Germinal center (tissue), 1 donor: ENCODE measurements at places on chromosomes 16 and 17.

GRCh38 chr17:63482509-63482908 is 5.6 kb downstream of the ACE start:
- DNase-seq: no peak

GRCh38 chr17:70314506-70314905 is 145.2 kb downstream of the KCNJ2 start:
- DNase-seq: no peak

- DNase-seq: no peak
These were observed 169.4 kb downstream of the ABCA8 start for GRCh38 chr17:68785565-68786486.

- DNase-seq: no peak
These were observed 300.9 kb upstream of the ASIC2 start for GRCh38 chr17:33593991-33594390.

GRCh38 chr16:55003916-55004315 is 73.3 kb downstream of the IRX5 start:
- DNase-seq: no peak

DNA sequence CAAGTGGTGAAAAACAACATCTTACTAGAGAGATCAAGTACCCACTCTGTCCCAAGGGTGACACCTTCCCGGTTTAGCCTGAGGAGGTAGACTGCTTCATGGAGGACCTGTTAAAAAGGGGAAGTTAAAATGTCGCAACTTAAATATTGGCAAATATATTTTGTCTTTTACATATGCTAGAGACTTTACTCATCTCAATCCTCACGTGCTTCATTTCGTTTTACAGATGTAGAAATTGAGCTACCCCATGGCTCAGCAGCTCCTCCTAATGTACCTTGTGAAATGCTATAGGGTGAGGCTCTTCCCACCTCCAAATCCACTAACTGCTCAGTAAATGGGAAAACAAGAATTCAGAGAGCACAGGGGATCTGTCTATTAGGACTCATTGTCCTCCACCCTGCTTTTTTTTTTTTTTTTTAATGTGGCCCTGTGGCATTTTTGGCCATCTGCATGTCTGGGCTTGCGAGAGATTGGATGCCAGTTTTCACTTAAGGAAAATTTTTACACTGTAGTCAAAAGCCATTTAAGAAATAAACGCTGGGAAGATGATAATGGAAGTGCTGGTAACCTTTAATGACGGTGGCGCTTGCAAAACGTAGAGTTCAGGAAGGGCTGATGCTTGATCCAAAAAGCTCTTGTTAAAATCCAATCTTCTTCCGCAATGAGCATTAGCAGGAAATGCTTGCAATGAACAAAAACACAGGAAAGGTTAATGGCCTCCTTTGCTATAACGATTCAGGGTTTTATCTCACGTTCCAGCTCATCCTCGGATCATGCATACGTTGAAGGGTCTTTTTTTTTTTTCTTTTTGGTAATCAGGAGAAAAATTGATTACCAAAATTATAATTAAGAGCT is 39.8 kb downstream of the HSBP1 start:
- DNase-seq: no peak

- DNase-seq: peak; percentile 66
These were observed 26.4 kb downstream of the USP10 start for GRCh38 chr16:84726079-84726668.

DNA sequence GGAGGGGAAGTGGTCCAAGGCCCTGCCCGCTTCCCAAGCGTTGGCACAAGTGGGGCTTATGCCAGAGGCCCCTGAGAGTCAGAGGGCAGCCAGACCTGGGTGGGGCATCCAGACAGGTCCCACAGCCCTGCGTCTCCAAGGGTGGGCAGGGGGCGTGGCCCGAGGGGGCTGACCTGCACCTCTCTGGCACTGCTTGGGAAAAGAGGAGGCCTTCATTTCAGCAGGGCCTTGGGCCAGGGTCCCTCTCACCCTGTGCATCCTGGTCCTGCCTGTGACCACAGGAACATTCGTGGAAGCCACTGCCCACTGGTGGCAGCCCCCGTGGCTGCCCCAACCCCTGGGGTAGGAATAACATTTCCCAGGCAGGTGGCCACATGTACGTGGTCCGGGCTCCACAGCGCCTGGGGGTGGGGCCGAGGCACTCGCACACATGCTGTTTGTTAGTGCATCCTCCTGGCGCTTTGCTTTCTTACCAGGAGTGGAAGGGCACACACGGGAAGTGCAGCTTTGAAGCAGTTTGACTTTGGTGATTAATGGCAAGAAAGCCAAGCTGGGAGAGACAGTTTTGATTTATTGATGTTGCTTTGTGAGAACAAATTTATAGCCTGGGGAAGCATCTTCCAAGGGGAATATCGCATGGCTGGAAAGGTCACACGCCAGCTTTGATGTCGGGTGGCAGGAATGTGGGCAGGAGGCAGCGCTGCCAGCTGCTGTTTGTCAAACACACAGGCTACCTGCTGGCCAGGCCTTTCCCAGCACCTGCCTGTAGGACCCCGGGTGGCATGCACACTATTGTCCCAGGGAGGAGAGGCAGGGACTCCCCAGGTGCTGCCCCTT is 4.3 kb downstream of the CENPX start:
- DNase-seq: no peak

DNA sequence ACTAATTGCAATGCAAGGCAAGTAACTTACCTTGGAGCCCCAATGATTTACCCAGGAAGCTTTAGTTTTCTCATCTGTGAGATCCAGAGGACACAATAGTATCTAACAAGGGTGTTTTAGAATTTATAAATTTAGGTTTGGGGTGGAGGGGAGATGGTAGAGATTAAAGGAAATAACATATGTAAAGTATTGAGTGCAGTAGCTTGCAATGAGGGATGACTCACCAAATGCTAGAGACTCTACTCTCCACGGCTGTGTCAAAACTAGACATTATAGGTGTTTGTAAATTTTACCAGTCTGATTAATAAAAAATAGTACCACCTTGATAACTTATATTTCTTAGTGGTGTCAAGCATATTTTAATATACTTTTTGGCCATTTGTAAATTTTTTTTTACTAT is 3.7 kb upstream of the ABCA9 start:
- DNase-seq: no peak

DNA sequence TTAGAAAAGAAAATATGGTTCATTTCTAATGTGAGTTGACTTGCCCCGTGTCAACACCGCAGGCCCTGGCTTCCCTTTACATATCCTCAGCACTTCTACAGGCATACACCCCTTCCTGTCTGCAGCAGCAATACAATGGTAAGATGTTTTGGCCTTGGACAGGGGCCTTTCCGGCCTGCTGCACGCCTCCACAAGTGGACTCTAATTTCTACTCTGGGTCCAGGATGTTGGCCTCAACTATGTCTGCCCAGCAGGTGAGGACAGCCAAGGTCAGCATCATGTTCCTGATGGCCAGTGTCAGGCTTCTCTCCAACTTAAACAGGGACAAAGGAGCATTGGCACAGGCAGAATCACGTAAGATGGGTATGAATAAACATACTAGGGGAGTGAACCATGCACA is 11.0 kb downstream of the C17orf67 start:
- DNase-seq: no peak

GRCh38 chr16:54135361-54136275 is 151.0 kb downstream of the IRX3 start:
- DNase-seq: no peak

- no peak for DNase-seq
These were observed 76.7 kb downstream of the C16orf95 start for GRCh38 chr16:87240211-87241136.

- no peak for DNase-seq
These were observed 217.2 kb downstream of the CA10 start for GRCh38 chr17:51941272-51941671.

- DNase-seq: no peak
These were observed 70.2 kb downstream of the ARHGAP44 start for GRCh38 chr17:12859520-12859919.

- DNase-seq: peak; percentile 88
These were observed at the start of gene TMC6 for GRCh38 chr17:78128551-78129350. Gene TMC6 (minus strand): TSS chr17:78128755. CDS start chr17:78126832, 1,923 bp downstream.

DNA sequence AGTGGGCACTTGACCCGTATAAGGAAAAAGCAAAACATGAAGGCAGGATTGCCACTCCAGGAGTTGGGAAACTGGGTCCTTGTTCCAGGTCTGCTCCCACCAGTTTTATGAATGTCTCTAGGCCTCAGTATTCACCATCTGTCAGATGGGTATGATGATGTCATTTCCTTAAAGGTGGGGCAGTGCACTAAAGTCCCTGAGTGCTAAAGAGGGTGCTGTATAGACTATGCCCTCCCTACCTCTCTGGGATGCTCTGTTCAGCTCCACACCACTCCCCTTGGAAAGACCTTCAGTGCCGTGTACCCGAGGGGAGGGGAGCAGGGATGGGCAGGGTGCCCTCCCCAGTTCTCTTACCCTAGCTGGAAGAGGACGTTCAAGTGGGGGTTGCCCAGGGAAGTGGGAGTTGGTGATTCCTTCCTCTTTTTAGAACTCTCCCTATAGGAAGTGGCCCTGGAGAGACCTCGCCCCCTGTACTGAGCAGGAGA is 2.2 kb downstream of the LASP1 start:
- DNase-seq: no peak

DNA sequence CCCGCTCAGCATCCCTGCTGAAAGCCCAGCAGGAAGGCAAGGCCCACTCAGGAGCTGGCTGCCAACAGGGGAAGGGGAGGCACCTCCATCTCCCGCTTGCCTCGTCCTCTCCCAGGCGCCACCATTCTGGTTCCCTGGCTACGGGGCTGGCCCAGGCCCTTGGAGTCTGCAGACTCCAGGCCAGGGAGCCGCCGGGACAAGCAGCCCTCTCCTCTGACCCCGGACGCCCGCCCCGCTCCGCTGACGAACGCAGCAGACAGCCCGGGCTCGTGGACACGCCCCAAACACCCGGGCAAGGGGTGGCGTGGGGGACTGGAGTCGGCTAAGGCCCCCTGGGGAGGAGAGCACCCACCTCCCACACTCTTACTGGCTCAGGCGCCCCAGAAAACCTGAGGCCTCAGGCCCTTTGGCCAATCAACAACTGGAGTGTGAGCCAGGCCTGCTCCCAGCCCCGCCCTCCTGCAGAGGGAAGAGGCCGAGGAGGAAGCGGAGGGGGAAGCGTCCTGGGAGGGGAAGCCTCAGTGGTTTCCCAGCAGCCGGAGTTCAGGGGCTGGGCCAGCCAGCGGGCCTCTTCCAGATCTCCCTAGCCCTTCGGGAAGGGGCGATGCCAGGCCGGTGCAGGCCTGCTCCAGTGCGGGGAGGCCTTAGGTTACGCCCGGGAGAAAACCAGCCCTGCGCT is 4.2 kb downstream of the MNT start:
- peak; percentile 53 for DNase-seq

- no peak for DNase-seq
These were observed 67.6 kb downstream of the KPNA2 start for GRCh38 chr17:68103148-68103547.

DNA sequence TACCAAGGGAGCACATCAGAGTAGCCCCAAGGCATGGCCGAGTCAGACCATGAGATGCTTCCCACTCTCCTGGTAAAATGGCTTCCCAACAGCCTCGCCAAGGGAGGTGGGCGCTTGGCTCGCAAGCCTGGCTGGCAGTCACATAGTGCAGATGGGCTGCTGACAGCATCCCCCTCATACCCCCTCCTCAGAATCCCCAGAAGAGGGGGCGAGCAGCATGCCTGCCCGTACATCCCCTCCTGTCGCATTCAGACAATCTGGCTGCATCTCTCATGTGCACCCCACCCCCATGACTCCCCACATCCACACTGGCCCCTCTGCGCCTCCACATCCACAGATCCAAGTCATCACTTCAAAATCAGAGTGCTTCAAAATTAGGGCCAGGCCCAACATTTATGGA is 54.0 kb upstream of the CES5A start:
- DNase-seq: no peak
